ENCODE measurements at places on chromosomes 2 and 18. TPM values are rescaled to one million over a fixed set of nuclear protein-coding genes. Genes with fewer than 3 reads are reported as not detected.

Gene CCNYL1
- polyA plus RNA-seq: 25.0 TPM

Gene CLIP4
- 16.6 TPM for polyA plus RNA-seq

DNA sequence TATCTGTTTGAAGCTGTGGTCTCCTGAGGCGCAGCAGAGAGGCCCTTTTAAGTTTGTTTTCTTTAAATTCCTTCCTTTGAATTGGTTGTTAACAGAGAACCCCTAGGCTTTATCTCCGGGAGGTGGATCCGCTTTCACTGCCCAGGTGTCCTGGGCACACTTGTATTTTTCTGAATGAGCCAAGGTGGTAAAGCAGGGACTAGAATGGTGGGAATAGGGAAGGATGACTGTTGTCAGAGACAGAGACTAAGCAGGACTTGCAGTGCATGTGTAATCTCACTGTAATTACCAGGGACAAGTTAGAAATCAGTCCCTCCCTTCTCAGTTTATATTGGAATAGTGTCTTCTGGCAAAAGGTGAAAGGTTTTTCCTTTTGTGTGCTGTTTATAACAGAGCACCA is 72.8 kb downstream of the PHLPP1 start:
- no peak for DNase-seq

DNA sequence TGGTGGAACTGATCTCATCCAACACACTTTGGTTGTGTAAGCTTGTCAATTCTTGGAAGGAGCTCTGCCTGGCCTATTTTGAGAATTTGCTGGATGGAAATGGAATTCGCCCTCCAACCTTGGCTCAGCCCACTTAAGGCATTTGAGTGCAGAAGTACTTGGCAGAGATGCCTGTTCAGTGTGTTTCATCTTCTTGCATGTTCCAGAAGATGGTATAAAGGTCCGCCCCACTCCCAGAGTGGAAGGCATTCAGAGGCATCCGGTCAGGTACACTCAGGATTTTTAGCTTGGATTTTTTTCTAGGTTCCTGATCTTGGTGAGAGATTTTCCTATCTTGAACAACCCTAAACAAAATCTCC is 61.3 kb upstream of the TXNDC2 start:
- DNase-seq: no peak

Gene WNT6
- polyA plus RNA-seq: not detected

GRCh38 chr2:23449413-23449812 is 64.4 kb downstream of the KLHL29 start:
- no peak for DNase-seq

DNA sequence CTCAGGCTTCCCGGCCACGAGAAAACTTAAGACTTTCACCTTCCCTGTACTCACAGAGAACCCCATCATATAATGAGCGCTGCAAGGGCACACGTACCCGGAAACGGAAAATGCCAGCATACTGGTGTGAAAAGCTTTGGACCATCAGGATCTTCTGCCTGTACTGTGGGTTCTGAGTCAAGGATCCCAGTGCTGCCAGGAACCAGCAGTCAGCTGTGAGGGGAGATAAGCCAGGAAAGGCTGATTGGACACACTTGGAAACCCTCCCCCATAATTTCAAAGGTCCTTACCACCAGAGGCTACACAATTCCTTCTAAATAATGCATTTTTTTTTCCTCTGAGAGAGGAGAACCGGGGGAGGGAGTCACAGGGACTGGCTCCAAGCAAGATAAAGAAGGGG is 31.4 kb downstream of the CAPN13 start:
- DNase-seq: no peak
